Mesenteric fat pad (tissue), 1 donor: ENCODE measurements at places on chromosomes 7 and 10. TPM values are rescaled to one million over a fixed set of nuclear protein-coding genes. Genes with fewer than 3 reads are reported as not detected.

DNA sequence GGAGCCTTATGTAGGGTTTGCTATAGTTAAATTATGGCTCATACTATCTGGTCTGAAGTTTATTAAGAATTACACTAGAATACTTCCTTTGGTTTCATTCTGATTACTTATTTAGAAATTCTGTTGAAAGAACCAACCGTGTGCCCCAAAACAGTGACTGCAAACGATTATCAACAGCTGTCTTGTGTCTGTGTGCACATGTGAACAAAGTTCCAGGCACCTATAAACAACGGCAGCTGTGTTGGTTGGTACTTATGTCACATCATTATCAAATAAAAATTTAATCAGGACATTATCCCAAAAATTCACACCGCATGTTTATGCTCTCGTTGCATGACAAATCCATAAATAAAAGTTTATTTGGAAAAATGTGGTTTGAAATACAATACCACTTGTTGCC, 80.6 kb downstream of the USP6NL start:
- no peak for DNase-seq

DNA sequence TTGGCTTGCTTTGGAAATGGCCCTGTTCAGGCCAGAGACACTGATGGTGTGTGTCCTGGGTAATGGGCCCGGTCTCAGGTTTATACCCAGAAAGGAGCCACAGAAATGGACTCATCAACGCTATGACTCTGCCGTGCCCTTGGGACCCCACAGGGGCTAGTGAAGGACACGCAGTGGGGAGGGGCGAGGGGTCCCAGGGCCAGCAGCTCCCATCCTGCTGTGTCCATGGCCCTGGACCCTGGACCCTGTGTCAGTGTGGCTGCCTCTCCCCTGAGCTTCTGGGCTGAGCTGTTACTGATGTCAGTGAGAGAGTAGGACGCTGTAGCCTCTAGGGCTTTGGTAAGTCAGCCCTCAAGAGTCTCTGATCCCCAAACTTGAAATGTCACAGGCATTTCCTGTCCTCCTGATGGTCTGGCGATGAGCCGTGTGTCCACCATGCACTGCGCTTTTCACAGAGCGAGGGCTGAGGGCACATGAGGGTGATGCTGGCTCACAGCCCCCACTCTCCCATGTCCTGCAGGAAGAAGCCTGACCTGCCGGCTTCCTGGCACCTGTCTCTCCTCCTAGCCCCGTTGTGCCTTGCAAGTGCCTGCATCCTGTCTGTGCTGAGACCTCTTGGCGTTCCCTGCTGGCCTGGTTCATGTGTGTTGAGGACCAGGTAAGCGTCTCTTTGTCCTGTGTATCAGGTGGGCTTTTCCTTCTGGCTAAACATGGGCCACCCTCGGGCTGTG, 4.4 kb downstream of the ZNF316 start:
- no peak for DNase-seq

- DNase-seq: no peak
These were observed 1.7 kb downstream of the DIP2C start for GRCh38 chr10:687583-688311.

GRCh38 chr10:21702633-21703111, 168.6 kb downstream of the MLLT10 start:
- DNase-seq: no peak

GRCh38 chr10:92567952-92568600, 5.8 kb downstream of the IDE start:
- DNase-seq: no peak

GRCh38 chr7:70384024-70384423, 747.9 kb upstream of the GALNT17 start:
- DNase-seq: no peak

DNA sequence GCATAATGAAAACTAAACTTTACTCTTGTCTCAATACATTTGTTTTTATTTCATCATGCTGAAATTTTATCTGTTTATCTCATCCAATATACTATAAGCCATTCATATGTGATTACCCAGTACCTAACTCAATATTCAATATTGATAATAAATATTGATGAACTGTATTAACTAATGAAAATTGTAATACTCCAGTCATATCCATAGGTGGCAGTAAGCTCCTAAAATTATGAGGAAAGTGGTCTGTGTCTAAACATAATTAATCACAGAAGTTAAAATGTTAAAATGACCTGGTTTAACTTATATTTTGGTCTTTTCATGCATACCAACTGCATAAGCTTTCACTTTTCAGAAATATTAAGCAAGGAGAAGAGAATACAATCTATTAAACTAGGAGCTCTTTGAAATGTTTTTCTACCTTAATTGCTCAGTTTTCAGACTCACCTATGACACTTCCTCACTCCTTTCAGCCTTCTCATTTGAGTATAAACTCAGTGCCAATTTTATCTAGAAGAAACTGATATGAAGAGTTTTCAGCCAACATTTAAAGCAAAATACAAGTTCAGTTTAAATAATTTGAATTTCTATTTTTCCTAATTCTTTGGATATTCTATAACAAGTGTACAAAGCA, 30.5 kb upstream of the VWDE start:
- no peak for DNase-seq

DNA sequence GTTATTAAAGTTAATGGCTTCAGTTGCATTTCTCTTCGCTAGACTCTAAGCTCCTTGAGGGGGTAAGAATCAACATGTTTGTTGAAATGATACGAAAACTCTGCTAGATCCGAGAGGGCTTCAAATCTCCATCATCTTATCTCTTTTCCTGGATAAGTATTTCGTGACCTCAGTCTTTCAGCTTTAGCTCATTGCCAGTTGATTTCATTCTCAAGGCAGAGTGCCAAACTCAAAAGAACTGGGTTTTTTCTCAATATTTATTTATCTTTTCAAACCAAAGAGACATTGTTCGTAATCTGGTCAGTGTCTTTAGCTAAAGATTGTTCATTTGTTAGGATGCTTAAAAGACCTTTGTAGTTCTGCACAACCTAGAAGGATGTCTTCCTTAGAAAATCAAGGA, 108.9 kb downstream of the ARID5B start:
- no peak for DNase-seq

KCP gene
- 5.1 TPM for total RNA-seq

EGFR gene
- total RNA-seq: 80.9 TPM
